ENCODE measurements at places on chromosomes 13 and 19.

DNA sequence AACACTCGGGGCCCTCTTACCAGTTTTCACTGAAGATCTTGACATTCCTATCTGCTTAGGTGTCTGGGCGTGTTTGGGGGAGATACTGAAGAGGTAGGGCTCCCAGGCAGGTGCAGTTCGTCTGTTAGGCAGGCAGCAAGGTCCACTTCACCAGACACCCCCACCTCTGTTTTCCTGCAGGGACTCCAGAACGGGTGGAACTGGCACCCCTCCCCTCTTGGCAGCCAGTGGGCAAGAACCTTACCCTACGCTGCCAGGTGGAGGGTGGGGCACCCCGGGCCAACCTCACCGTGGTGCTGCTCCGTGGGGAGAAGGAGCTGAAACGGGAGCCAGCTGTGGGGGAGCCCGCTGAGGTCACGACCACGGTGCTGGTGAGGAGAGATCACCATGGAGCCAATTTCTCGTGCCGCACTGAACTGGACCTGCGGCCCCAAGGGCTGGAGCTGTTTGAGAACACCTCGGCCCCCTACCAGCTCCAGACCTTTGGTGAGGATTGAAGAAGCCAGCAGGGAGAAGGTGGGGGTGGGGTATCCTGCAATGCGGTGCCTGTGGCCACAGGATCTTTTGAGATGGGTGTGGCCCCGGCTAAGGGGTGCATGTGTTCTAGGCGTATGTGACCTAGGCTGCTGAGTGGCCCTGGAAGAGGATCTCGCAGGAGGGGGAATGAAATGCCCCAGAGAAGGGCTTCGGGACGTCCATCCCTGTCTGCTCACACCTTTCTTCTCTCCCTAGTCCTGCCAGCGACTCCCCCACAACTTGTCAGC, 3.3 kb upstream of the ICAM4 start:
- no peak for DNase-seq

- no peak for DNase-seq
These were observed 82.4 kb upstream of the DACH1 start for GRCh38 chr13:71949441-71949840.

DNA sequence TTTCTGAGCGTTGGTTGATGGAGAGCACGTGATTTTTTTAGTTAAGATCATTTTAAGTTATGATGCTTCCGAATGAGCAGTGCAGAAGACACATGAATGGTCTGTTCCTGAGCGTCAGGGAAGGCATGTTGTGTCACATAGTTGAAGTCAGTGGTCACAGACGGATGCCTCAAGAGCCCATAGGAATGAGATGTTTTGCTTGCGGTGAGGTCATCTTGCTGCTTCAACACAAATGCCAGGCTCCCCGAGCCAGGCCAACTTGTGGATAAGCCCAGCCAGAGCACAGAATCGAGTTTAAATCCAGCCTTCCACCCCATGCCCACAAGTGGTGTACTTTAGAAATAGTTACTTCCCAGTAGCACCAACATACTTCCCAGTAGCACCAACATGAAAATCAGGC, 5.4 kb downstream of the UPF3A start:
- no peak for DNase-seq

DNA sequence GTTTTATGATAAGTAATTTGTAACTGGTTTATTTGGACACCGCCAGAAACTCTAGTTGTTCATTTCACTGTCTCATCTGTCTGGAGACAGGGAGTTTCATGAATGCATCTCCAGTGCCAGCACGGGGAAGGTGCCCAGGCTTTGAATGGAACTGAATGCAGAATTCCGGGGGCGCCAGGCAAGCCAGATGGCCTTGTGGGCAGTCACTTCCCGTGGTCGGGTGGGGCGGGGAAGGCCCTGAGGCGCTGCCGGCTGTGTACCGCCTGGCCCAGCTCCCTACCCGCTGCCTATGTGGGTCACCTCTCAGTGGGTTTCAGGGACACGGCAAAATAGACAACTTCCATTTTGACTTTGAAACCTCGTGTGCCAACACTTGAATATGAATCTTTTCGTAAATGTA, 28.8 kb upstream of the MCF2L start:
- no peak for DNase-seq

DNA sequence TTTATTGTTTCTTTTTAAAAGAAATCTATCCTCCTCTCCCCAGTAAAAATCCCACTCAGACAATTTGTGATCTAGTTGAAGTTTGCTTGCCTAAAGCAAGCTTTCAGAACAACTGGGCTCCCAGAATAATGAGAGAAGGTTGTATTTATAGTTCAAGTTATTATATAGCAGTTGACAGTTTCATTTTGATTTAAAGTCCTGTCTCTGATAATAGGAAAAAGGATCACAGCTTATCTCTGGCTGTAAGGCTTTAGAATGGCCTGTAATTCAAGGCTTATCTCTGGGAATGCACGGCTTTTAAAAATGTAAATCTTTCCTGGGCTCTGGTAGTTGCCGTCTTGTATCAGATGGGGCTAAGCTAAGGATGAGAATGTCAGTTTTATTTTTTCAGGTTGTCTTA, 123.3 kb upstream of the TMTC4 start:
- DNase-seq = no peak

DNA sequence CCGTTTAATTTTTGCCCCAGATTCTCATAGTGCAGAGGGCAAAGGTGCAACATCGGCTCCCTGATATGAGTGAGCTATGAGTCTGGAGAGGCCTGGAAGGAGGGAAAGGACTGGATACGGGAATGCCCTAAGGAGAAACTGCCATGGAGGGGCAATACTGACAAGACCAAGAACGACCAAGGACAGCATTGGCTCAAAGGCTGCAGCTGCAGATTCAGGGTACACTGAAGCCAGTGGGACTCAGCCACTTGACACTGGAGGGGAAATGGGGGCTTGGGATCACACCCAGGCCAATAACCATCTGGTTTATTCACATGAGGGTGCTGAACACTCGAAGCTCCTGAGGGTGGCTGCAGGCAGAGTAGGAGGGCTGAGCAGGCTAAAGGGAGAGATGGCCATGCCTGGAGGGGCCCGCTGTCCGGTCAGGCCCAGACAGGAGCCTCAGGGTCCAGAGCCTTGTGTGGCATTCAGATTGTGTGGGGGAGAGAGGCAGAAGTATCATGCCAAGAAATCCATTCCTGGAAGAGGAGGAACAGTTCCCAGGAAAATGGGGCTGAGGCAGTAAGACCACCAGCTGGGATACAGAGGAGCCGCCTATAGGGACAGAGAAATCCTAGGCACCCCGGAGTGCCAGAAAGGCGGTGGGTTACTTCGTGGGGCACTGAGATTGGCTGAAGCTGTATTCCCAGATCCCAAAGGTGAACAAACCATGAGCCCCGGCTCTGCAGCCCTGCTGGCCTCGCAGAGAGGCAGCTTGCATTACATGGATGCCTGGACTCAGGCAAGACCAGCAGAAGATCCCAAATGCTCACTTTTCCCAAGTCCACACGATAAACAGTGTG, 20.7 kb downstream of the COL4A1 start:
- DNase-seq = no peak

- no peak for DNase-seq
These were observed 52.0 kb downstream of the TDRD12 start for GRCh38 chr19:32771596-32771995.

DNA sequence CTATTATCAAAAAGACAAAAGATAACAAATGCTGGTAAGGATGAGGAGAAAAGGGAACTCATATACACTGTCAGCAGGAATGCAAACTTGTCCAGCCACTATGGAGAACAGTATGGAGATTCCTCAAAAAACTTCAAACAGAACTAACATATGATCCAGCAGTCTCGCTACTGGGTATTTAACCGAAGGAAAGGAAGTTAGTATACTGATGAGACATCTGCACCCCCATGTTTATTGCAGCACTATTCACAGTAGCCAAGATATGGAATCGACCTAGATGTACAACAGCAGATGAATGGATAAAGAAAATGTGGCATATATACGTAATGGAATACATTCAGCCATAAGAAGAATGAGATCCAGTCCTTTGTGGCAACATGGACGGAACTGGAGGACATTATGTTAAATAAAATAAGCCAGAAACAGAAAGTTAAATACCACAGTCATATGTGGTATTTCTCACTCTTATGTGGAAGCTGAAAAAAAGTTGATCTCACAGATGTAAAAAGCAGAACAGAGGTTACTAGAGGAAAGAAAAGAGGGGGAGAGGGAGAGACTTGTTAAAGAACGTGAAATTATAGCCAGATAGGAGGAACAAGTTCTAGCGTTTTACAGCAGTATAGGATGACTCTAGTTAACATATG, 83.2 kb downstream of the RUBCNL start:
- DNase-seq = no peak

DNA sequence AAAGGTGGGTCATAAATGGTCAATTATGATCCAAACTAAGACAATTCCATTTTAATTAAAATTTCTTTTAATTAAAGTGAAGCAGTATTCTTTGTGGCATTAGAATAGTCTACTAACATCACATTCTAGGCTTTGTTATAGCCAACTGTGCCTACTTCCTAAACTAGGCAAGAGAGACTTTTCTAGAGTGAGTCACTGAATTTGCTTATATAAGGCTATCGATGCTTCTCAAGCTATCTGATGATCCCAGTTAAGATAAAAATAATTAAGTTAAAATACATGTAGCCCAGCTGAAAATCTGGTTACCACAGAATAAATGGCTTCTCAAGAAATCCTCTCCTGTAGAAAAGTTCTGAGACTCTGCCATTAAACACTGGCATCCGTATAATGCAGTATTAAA, 12.5 kb downstream of the ANKRD10 start:
- no peak for DNase-seq

GRCh38 chr13:92560883-92561282, 665.7 kb upstream of the GPC6 start:
- DNase-seq = no peak

DNA sequence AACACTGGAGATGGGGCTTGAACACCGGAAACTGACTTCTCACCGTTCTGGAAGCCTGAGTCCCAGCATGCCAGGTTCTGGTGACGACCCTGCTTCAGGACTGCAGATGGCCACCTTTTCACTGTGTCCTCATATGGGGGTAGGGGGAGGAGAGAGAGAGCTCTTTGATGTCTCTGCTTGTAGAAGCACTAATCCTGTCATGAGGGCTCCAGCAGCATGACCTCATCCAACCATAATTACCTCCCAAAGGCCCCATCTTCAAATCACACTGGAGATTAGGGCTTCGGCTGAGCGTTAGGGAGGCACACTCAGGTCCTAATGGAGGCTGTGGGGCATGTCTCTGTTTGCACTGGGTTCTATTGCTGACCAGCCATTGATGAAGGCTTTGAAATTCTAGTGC, 255.3 kb downstream of the TEX29 start:
- DNase-seq = no peak

GRCh38 chr13:21723807-21724505, 53.1 kb downstream of the FGF9 start:
- no peak for DNase-seq

DNA sequence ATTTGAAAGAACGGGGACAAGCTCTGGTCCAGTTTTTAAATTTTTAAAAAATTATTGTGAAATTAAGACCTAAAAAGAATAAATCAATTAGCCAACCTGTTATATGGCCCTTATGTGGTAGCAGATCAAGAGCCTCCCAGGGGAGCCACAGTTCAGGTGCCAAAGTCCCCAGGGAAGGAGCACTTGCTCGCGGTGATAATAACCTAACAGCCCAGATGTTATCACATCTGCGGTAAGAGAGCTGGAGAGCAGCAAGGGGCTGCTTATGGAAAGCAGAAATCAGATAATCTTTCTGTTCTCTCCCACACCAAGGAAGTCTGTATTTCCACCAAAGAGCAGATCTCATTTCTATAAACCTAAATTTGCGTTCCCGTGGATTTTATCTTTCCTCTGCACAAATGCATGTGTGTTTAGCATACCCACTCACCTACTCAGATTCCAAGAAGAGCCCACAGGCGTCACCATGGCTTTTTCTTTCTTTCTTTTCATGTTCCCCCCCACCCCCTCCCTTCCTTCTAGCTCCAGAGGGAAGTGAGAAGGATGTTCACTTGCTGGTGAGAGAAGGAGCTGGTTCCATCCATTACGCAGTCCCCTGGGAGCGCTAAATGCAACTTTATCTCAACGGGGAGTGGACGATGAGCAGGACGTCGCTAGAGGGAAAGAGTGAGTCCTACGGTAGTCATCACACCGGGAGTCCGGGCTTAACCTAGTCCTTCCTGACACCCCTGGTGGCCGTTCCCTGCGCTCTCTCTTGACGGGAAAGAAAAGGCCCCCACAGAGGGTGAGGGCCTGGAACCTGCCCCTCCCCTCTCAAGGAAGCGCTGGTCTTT, 1.6 kb upstream of the POU4F1 start:
- DNase-seq = peak; percentile 41

- no peak for DNase-seq
These were observed 120.1 kb downstream of the DNAJC3 start for GRCh38 chr13:95797016-95797415.

GRCh38 chr19:3855320-3855719, 13.5 kb downstream of the ZFR2 start:
- DNase-seq = no peak

DNA sequence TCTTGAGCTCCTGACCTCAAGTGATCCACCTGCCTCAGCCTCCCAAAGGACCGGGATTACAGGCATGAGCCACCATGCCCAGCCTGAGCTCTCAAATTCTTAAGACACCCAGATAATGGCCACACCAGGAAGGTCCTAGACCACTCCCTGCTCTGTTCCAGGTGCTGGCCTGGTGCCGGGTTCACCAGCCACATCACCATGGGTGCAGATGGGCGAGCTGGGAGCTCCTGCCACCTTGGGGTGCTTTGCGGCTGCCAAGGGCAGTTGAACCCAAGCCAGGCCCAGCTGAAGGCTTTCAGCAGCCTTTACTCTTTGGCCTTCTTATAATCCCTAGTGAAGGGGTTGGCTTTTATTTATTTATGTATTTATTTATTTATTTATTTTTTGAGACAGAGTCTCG, 4.9 kb downstream of the HPN start:
- DNase-seq = no peak

DNA sequence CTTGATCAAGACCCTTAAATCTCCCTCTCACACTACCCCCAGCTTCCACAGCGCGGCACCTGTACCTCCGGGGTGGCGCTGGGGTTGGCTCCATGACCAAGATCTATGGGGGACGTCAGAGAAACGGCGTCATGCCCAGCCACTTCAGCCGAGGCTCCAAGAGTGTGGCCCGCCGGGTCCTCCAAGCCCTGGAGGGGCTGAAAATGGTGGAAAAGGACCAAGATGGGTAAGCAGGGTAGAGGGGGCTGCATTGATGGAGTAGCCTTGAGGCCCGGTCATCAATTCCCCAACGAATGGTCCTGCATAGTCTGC, 8.1 kb upstream of the CD79A start:
- DNase-seq = no peak

Data from germinal center (tissue), 1 donor.